T-helper 17 cell (primary cell): ENCODE measurements at places on chromosomes 2 and 18. TPM values are rescaled to one million over a fixed set of nuclear protein-coding genes. Genes with fewer than 3 reads are reported as not detected.

GRHL1 gene
- total RNA-seq, result 0.60 TPM

FNDC4 gene
- not detected for total RNA-seq

ANKRD62 gene
- not detected for total RNA-seq

SAG gene
- 0.25 TPM for total RNA-seq

RND3 gene
- total RNA-seq, result not detected

ITSN2 gene
- total RNA-seq, result 90.5 TPM
